ENCODE measurements at places on chromosomes 11 and 22.

DNA sequence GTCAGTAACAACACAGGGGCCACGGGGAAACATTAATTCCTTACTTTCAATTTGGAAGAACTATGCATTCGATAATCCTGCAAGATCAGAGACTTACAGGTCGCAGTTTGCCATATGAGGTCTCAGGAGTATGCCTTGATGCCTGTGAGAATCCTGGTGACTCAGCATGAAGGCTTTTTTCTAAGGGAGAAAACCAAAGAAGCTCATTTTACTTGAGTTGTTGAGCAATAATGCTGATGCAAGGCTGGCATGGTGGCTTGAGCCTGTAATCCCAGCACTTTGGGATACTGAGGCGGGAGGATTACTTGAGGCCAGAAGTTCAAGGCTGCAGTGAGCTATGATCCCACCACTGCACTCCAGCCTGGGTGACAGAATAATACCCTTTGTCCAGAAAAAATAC is 26.6 kb downstream of the ATG16L2 start:
- DNase-seq: no peak

DNA sequence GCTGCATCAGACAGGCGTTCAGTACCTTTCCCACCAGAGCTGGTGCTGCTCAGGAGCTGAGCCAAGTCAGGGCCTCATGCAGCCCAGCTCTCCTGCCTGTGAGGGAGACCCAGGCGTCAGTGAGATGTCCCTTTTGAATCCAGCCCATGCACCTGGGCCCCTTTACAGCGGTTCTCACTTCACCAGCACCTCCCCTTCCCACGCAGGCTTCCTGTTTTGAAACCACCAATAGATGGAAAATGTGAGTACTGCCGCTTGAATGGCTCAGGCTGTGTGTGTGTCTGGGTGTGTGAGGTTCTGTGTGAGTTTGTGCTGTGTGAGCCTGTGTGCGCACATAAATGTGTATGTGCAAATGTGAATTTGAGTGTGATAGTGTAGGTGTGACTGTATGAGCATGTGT is 88.4 kb downstream of the UBASH3B start:
- DNase-seq: no peak

DNA sequence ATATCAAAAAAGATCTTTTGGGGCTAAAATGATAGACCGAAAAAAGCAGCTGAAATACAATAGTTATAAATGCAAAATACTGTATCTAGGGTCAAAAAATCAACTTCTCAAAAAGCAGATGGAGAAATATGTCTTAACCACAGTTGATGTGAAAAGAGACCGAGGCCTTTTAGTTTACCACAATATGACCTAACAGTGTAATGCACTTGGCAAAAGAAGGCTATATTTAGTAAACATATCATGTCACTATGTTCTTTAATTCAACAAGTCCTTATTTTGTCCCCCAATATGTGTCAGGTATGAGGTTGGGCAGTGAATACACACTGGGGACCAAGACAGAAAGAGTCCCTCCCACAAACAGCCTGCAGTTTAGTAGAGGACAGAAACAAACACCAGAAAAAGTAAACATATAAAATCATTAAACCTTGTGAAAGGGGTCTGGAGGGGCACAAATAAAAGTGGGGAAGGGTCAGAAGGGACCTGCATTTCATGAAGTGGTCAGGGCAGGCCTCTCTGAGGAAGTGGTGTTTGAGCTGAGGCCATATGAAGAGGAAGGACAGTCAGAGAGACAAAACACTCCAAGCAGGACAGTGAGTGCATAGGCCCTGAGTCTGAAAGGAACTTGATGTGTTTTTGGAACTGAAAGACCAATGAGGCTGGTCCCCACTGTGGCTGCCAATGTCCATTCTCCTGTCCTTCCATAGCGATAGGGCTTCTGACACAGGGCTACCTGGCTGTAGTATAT is 53.4 kb downstream of the LIF start:
- DNase-seq: no peak

DNA sequence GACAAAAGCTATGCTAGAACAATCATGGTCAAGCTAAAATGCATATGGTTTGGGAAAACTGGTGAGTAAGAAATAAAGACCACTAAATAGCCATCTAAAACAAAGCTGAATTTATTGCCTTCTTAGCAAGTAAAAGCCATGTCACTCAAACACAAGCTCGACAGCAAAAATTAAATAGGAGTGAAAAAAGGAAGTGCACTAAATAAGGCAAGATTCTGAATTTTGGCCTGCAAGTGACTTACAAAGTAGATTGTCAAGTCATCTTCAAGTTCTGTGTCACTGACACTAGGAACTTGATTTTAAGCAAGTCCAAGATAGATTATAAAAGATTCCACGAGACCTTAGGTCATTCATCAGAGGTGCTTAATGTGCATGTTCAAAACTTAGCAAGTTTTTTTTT is 27.4 kb downstream of the TUG1 start:
- no peak for DNase-seq

DNA sequence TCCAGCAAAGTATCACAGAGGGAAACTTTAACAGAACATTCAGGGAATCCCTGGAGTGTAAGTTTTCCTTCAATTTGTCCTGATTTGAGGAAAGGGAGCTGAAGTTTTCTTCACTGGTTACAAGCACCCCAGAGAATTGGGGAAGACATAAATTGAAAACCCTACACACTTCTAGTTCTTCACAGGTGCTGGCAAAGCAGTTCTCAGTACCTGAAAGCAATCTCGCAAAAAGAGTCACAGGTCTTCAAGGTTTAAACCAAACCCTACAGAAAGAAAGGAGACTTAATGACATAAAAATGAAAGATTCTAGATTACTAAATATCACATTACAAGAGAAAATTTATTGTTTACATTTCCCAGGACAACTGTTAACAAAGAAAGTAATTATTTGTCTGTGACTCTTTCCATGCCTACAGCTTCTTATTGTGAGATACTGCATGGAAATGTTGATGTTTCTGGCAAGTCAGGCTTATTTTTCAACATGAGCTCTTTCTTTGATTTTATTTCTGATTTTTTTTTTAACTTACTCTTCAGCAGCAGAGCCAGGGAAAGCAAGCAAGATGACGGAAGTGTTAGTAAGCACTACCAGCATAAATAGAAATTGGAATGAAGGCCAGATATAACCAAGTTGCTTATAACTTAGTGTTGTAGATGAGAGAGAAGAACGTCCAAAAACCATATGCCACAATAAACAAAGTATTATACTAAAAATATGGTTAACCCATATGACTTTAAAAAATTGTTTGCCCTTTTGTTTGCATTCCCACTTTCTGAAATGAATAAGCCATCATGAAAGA is 44.1 kb downstream of the FANCF start:
- DNase-seq: no peak

- no peak for DNase-seq
Observed at GRCh38 chr22:39205344-39206021, 39.3 kb downstream of the PDGFB start.

GRCh38 chr11:114166897-114167323 is 107.4 kb downstream of the ZBTB16 start:
- no peak for DNase-seq

- peak; percentile 21 for DNase-seq
Observed at GRCh38 chr11:46489656-46490560, 98.3 kb upstream of the CHRM4 start.

- no peak for DNase-seq
Observed at GRCh38 chr11:25057861-25058260, 561.0 kb downstream of the LUZP2 start.

DNA sequence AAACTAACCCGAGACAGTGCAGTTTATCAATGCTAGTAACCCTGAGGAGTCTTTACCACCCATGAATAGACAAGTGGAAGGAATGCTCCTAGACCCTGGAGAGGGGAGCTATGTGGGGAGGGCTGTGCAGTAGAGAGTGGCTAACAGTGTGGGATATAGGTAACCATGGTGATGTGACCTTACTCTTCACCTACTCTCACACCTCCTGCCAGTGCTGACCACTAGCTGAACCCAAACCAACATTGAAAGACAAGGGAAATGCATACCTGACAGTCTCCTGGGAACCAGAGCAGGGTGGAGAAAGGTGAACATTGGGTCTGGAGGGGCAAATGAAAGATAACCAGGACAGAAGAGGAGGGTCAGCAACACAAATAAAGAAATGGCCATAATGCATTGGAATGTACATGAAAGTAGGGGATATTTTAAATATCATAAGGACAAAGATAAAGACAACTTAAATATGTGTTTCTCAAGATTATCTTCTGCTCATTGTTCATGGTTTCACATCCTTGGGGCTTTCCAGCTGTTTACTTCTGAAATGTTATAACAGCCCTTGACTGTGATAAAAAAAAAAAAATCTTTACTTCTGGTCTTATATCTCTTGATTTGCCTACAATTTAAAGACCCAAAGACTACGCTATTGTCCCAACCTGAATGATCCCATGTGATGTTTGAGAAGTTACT is 983.3 kb upstream of the TENM4 start:
- DNase-seq: no peak

DNA sequence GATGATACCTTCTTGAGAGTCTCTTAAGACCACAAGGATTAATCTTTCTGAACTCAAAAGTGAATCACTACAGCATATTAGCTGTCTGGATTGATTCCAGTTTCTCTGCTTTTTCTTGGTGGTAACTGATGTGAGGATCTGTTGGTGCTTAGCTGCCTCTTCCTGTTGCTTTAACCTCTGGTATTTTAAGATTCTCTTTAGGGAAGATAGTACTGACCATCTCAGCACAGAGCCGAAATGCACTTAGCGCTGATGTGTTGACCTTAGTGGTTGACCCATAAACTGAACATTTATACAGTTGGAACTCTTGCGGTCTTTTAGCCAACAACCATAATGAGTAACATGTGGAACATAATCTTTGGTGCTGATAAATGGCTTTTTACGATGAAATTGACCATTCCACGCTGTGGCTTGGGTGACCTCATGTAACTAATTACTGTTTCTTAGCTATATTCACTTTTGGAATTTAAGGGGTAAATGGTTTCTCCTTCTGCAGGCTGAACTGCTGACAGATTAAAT is 33.7 kb downstream of the APLP2 start:
- no peak for DNase-seq

GRCh38 chr11:32786811-32787210 is 7.7 kb downstream of the CCDC73 start:
- DNase-seq: no peak

DNA sequence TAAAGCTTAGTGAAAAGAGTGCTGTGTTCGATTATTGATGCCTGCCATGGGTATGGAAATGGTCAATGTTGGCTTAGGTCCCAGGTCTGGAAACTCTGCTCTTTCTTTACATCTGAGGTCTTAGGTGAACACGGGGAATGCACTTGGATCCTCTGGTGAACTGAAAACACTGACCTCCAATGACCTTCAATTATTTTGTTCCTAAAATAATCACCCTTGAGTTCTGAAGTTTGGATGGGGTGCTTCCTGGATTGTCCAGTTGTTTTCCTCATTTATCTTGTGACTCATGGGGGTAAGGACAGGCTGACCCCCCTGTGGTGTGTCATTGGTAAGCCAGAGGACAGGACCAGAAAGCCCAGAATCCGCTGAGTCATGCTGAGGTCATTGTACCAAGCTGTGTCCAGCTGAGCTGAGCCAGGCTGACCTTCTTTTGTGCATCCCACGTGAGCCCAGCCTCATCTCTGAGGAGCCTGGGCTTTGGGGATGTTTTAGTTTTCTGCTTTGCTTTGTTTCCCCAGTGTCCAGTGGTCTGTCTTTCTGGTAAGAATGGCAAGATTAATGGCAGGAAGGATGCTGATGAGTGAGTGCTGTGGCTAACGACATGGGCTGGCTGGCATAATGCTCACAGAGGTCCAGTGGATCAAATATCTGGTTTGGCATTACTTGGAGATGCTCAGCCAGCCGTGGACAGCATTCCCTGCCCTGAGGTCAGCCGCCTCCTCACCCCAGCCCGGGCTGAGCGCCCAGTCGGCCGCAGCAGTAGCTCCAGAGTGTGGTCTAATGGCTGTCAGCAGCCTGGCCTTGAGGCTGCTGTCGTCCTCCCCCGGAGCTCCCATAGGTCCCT is 35.6 kb downstream of the AMPD3 start:
- DNase-seq: peak; percentile 78

DNA sequence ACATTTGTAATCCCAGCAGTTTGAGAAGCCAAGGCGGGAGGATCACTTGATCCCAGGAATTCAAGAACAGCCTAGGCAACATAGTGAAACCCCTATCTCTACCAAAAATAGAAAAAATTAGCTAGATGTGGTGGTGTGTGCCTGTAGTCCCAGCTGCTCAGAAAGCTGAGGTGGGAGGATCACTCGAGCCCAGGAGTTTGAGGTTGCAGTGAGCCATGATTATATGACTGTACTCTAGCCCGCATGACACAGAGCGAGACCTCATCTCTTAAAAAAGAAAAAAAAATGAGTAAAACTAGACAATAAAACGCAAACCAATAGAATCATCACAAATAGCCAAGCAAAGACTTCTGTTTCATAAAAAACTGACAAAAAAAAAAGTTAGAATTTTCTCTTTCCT is 21.8 kb downstream of the NUCB2 start:
- DNase-seq: no peak

DNA sequence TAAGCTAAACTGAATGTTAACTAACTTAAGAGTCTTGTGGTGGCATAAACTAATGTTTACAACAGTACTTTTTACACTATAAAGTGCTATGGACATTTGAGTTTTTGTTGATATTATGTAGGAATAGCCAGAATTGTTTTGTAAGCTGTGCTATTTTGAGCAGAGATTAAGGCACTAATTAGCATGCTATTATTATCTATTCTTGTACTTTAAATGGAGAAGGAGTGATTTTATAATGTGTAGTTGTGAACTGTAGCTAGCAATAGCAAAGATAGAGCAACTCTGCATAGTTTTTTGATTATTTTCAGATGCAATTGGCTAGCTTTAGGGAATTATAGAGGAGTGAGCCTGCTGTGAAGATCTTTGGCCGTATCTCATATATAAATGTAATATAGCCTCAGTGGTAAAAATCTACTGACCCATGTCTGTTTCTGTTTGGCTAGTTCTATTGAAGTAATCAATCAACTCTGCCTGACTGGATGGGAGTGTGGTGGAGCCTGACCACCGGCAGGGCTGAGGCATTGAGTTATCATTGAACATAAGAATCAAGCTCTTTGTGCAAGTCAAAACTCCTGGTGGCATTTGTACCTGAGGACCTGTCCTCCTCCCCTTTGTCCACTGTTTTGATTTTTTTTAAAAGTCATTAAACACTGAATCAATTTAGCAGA is 34.3 kb downstream of the NCAM1 start:
- no peak for DNase-seq

GRCh38 chr11:63682066-63683021 is 1.0 kb downstream of the RTN3 start:
- peak; percentile 38 for DNase-seq

DNA sequence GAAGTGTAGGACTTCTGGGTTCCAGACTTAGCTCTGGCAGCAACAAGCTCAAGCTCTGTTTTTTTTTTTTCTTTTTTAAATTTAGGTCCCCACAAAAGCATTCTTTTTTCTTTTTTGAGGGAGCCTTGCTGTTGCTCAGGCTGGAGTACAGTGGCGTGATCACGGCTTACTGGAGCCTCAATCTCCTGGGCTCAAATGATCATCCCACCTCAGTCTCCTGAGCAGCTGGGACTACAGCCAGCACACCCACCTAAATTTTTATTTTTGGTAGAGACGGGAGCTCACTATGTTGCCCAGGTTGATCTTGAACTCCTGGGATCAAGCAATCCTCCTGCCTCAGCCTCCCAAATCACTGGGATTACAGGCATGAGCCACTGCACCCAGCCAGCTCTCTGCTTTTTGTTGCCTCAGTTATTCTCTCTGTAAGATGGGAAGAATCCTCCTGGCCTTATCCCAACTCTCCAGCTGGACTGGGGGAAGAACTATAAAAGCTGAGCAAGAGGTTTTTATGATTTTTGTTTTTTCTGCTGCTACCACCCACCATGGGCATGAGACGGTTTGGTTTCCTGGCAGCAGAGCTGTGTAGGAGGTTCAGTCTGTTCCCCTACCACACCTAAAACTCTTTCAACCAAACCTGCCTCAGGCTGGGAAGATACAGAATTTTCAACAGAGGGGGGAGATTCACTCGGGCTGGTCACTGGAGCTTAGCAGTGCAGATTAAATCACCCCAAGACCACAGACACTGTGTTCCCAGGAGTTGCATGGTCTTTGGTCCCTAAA is 11.6 kb upstream of the MTFP1 start:
- no peak for DNase-seq

Data from caudate nucleus (tissue), 63 donors.